Urothelium cell line (cell line): ENCODE measurements at places on chromosomes 13 and 19.
A peak's percentile ranks its signal among the peaks of the same experiment; 100 is the strongest.

DNA sequence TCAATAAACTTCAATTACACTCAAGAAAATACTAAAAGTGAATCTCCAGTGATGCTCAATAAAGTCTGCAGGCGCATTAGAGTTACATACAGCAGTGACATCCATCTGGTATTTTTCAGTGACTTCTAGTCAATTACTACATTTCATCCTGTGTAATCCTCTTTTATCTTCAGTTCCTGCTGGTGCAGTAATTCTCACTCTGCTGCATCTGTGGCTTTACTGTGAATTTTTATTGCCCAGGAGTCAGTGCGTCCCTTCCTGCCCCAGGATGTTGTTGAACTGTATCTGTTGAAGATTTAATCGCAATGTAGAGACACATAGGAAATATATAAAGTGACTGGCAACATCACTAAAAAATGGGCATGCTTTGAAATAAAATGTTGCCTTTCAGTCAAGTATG, 196.3 kb upstream of the TMTC4 start:
- DNase-seq, result no peak

DNA sequence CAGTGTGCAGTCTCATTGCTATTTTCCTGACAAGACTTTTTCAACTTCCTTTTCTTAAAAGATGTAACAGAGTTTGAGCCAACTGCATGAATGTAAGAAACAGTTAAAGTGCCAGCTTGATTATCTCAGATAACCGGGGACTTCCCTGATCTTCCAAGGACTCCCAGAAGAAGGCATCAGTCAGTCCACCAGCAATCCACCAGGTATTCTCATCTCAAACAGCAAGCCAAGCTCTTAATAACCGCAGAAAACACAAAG, 350.1 kb downstream of the LIG4 start:
- no peak for DNase-seq

DNA sequence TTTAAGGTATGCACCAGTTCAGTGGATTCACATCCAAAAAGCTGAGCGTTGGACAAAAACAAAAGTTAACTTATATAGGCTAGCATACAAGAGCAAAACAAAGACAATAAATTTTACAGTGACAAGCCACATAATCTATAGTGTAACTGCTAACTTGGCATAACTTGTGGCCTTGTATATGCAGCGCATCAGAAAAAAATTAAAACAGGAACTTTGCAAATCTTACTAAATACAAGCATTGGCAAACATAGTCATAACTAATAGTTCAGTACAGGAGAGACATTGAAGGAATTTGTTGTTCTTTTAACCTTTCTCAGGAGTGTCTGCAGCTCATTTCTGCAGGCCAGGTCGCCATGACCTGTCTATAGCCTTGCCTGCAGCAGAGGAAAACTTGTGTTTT, 54.6 kb downstream of the OR10H4 start:
- no peak for DNase-seq

GRCh38 chr19:56837004-56837403, 3.5 kb downstream of the PEG3 start:
- peak; percentile 57 for DNase-seq

DNA sequence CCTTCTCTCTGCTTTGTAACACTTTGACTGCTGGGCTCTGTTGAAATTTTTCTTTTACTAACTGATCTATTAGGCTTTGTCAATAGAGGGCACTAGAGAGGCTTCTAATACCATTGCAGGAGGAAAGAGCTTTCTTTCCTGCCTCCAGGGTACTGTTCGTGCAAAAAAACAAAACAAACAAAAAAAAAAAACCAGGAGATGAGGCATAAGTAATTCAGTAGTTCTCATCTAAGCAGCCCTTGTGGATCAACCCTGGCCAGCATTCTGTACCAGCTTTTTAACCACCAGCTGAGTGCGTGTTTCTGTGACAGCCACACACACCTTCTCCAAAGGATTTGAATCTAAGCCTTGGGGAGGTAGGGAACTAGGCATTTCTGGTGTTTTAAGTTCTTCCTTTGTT, 1707.6 kb upstream of the SLC10A2 start:
- peak; percentile 14 for DNase-seq
